ENCODE measurements at places on chromosomes 3 and 15.
A peak's percentile ranks its signal among the peaks of the same experiment; 100 is the strongest.

GRCh38 chr3:97930018-97930417 lies 42.2 kb downstream of the RIOX2 start:
- DNase-seq, result no peak

- DNase-seq, result no peak
Measured at GRCh38 chr15:23050708-23051107, 11.3 kb upstream of the TUBGCP5 start.

- no peak for DNase-seq
Measured at GRCh38 chr15:95541301-95541700, 789.2 kb upstream of the NR2F2 start.

- DNase-seq, result no peak
Measured at GRCh38 chr3:22360164-22360563, 609.2 kb upstream of the ZNF385D start.

- DNase-seq, result peak; percentile 73
Measured at GRCh38 chr15:52735231-52736089, 54.7 kb downstream of the ONECUT1 start.

DNA sequence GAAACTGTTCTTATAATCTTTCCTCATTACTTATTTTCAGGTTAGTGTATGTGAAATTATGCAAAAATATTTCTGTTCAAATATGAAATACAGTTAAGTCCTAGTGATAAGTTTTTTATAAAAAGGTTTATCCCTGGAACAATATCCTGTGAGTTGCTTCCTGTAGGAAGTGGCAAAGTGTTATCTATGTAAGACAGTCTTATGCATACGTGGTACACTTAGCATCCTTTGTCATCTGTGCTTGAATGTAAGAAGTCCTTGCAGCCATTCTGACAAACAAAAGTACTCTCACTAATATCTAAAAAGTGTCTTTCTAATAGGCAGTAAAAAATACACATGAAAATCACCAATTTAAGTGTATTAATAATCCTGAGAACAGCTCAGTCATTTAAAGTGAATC lies 372.5 kb upstream of the BCHE start:
- DNase-seq, result no peak
